ENCODE measurements at places on chromosomes 12 and 14. TPM values are rescaled to one million over a fixed set of nuclear protein-coding genes. Genes with fewer than 3 reads are reported as not detected.

GRCh38 chr14:52875707-52876106, 75.1 kb downstream of the FERMT2 start:
- DNase-seq = no peak

DNA sequence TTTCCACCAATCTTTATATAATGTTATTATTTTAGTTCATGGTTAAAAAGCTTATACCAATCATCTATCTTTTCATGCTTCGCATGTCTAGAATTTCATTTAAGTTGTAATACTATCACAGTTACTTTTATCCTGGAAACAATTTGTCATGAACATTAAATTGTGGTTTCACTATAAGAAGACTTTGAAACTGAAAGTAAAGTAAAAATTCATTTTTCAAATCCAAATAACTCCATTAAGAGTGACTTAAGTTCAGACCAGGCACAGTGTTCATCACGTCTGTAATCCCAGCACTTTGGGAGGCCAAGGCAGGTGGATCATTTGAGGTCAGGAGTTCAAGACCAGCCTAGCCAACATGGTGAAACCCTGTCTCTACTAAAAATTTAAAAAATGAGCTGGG, 12.4 kb downstream of the ESR2 start:
- no peak for DNase-seq

DNA sequence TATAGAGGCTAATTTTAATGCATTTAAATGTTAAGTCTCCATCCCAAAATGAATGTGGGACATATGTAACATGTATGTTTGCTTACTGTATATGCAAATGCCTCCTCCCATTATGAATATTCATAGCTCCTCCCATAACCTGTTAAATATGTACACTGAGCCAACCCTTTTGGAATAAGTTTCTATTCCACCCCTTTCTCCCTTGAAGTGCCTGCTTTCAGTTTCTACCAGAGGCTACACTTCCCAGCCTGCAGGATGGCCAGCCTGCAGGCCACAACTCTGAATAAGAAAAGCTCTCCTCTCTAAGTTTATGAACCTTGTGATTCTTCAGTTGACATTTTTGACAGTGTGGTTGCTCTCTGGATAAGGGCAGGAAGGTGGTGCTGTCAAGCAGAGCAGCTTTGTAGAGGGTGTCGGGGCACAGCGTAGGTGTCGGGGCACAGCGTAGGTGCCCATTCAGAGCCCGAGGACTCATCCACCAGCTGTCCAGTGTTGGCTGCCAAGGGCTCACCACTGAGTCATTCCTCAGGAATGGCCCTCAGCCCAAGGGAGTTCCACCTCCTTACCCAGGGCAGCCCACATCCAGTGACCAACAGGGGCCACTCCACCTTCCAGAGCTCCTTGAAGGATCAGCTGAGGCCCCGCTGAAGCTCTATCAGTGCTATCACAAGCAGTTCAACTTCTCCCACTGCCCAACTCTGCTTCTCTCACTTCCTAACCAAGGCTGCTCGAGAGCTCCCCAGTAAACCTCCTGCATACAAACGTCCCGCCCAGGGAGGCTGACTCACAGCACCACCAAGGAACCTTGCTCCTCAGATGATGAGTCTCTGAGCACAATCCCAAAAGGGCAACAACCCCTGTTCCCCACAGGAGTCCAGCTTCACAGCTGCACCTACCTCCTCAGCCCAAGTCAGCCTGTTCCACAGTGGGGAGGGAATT, 31.4 kb downstream of the VWF start:
- no peak for DNase-seq

DNA sequence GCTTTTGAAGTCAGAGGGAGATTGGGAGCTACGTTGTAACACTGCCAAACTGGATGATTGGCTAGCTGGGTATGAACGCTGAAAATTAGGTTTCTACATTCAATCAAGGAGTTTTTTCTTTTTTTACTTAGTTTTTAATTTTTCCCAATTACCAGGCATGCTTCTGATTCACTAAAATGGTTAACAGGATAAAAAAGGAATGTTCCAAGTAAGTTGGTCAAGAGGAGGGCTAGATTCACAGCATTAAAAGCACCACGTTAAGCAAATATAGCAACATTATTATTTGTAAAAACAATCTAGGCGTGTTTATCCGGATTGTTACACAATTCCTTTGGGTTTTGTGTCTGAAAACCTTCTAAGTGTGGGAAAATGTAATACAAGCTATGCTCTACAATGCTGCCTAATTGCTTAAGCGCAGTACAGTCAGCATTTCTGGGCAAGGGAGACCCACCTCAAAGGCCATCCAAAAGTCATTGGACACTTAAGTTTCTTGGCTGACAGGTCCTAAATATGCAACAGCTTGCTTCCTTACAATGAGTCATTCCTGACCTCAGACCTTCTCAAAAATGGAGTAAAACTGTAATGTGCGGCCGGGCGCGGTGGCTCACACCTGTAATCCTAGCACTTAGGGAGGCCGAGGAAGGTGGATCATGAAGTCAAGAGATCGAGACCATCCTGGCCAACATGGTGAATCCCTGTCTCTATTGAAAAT, 1.2 kb downstream of the RPLP0 start:
- peak; percentile 28 for DNase-seq

DNA sequence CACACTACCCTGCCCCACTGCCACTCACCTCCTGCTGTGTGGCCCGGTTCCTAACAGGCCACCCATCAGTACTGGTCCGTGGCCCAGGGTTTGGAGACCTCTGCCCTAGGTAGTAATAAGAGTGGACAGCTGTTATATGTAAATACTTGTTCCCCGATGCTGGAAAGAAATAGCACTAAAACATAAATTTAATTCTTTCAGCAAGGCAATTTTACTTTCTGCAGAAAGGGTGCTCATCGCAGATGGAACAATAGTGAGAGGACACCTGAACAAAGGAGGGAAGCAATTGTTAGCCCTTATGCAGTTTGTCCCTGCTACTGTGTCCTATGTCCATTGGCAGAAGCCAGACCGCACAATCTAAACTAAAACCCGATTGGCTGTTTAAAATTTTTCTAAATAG, 5.9 kb upstream of the CYP46A1 start:
- no peak for DNase-seq

DNA sequence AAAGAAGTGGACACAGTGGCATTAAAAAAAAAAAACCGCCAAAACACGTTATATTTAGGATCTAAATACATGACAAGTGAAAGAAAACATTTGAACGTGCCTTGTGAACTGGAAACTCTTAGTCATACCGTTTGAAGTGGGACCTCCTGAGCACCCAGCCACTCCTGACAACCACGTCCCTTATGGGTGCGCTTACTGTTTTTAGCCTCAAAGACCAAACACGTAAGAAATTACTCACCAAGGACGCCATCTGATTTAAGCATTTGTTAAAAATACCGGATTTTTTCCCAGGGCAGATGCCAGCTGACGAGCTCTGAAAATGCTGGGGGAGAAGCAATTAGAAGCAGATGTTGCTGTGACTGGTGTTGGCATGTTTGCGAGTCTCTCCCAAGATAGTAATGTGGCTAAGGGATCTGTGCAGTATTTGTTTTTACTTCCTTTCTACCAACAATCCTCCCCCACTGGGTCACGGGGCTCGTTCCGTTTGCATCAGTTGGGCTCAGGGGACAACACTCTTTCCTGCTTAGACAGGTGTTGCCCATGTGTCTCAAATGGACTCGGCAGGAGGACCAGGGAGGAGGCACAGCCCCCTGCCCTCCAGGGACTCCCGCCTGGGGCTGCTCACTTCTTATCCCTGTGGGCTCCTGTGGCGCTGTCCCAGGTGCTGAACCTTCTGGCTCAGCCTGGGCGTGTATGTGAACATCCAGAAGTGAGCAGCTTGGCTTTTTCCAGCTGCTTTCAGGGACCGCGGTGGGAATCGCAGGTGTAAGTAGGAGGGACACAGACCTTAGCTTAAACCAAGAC, 101.0 kb downstream of the BEGAIN start:
- DNase-seq = peak; percentile 41

- no peak for DNase-seq
Measured at GRCh38 chr12:117646520-117646919, 285.1 kb upstream of the NOS1 start.

- DNase-seq = no peak
Measured at GRCh38 chr12:26845057-26845666, 12.2 kb upstream of the ITPR2 start.

DNA sequence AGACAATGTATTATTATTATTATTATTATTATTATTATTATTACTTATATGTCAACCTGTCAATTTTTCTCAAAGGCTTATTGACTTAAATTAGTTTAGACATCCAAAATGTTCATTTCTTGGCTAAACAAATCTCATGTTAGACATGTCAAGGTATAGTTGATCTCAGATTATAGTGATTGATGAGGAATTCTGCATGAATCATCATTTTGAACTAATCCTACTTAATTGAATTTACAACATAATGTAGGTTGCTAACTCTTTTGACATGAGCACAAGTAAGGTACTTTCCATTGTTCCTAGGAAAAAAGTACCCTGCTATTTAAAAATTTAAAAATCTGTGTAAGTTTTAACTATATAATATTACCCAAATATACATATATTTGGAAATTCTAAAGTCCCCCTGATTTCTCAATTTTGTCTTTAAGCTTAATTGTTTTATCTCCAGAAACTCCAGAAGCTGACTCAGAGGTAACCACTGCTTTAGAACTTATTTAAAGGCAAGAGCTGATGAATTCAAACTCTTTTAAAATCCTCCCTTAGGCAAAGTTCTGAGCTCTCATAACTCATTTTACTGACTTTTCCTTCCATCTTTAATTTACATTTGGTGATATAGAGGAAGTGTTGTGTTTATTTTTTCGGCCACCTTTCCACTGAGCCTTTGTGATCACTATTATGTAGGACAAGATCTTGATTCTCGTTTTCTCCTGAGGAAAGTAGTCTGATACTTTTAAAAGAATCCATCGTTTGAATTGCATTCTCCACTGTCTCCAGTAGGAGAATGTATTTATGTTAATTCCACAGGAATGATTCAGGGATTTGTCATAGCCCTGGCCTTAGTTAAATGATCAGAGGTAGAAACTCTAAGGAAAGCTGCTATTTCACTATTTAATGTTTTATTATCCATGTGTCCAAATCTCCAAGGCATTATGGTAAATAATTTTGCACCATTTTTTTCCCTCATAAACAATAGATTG, 1304.5 kb downstream of the AACS start:
- no peak for DNase-seq

Gene TAS2R42
- not detected for polyA plus RNA-seq

Gene POLE2
- polyA plus RNA-seq = 9.3 TPM

Gene COCH
- 6.9 TPM for polyA plus RNA-seq

Gene MMP19
- 2.7 TPM for polyA plus RNA-seq
